ENCODE measurements at places on chromosomes 2 and 18.

- DNase-seq: no peak
Measured at GRCh38 chr2:215022418-215022817, 116.0 kb downstream of the ABCA12 start.

DNA sequence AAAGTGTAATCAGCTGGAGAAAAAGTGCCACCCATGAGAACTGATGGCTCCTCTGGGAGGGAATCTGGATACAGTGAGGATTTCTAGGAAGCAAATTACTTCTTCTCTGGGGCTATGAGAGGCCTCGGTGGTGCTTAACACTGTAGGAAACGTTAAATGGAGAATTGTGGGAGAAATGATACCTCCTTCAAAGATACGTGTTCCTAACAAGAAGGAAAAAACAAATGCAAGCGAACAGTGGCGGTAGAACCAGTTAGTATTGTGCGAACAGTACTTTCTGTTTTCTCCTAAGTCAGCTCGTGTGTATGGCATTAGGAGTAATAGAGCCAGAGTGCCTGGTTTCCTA, 587 bp upstream of the MTIF2 start:
- peak; percentile 23 for DNase-seq

DNA sequence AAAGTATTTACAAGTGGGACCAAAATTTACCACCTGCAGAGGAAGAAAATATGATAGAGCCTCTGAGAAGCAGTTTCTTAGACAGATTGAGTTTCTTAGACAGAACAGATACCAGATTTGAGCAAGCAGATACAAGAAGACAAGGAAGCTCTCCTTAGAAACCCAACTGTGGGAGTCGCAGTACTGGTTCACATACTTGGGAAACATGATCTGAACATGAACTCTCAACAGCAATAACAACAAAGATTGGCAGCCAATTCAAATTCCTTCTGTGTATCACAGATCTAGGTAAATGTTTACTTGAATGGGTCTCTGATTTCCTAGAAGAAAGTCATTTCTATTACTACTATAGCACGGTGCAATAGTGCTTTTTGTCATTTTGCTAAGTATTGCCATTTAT, 82.1 kb downstream of the OLA1 start:
- no peak for DNase-seq

GRCh38 chr18:25335676-25336075, 16.3 kb downstream of the ZNF521 start:
- DNase-seq: no peak
